HCT116 (cell line): ENCODE measurements at places on chromosomes 16 and 17. TPM values are rescaled to one million over a fixed set of nuclear protein-coding genes. Genes with fewer than 3 reads are reported as not detected.
A peak's percentile ranks its signal among the peaks of the same experiment; 100 is the strongest.

DNA sequence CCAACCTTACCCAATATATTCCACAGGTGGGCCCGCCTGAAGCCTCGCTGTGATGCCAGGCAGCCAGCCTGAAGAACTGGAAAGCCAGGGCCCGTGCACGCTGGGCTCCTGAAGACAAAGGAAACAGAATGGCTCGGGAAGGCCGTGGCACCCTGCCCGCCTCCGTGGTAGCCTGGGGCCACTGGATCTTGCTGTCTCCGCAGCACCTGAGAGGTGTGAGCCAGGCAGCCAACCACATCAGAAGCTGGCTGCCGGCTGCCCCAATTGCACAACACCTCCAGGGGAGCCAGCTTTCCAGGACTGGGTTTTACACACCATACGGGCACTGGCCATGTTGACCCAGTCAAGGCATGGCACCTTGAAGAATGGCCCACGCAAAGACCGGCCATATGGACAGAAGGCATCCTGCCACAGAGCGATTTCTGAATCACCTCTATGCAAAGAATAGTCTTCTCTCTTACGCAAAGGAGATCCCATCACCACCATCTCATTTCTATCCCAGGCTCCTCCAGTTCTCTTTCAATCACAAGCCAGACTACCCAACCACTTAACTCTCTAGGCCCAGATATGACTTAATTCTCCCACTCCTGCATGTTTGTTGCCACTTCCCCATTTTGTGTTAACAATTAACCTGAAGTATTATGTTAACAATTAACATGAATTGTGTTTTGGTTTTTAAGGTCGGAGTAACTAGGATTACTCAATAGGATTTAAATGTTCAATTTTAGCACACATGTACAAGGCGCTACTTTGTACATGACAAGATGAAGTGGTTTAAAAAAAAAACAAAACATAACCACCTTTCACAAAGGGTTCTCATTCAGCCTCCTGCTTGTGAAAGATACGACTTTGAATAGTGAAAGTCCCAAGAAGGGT, 32.1 kb downstream of the ZFHX3 start:
- DNase-seq: peak; percentile 66

- no peak for DNase-seq
These were observed 56.7 kb downstream of the CEP112 start for GRCh38 chr17:66135219-66135618.

TBC1D3I gene
- 0.17 TPM for total RNA-seq

GRCh38 chr16:87678618-87679017, 76.3 kb downstream of the JPH3 start:
- DNase-seq: no peak

ZPBP2 gene
- total RNA-seq: not detected

HOXB13 gene
- total RNA-seq: 7.8 TPM

PRSS27 gene
- total RNA-seq: 3.3 TPM

KCNJ2 gene
- not detected for total RNA-seq

DNA sequence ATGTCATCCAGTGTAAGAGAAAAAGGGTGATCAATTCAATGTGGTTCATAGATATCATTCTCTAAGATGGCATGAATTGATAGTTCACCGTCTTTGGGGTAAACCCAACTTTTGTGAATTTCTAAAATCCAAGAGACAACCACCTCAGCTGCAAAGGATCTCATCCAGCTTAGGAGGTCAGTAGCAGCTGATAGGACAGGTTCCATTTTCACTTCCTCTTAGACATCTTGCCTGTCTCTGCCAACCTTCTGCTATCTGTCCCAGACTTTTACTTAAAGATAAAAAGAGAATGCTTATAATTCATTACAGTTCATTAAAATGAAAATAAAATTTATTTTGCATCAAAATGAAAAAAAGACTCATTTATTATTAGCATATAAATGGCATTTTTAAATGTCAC, 468.2 kb downstream of the XYLT1 start:
- DNase-seq: no peak

- DNase-seq: peak; percentile 57
These were observed 1.9 kb upstream of the CAPN15 start for GRCh38 chr16:525520-526180.

DNA sequence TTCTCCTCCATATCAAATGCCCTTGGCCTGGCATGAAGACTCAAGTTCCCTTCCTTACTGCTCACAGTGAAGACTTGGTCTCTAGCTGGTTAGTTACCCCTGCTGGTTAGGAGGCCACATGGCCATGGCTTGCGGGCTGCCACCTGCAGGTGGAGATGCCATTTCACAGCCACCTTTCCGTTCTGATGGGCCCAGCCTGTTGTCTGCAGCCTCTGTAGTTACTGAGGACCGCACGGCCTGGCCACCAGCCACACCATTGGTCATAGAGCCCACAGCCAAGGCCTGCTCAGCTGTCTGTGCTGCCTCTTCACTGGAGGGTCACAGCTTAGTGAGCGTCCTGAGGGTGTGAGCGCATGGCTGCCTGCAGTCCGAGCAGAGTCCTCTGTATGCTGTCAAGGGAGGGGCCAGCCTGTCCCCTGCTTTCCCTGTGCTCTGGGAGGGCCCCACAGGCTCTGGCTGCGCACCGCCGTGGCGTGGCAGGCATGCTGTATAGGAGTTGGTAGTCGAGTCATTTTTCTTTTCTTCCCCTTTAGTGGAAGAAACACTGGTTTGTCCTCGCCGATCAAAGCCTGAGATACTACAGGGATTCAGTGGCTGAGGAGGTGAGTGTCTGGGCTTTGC, 59.2 kb downstream of the PLD6 start:
- peak; percentile 15 for DNase-seq

GRCh38 chr17:56779322-56779721, 54.4 kb downstream of the C17orf67 start:
- DNase-seq: no peak

DNA sequence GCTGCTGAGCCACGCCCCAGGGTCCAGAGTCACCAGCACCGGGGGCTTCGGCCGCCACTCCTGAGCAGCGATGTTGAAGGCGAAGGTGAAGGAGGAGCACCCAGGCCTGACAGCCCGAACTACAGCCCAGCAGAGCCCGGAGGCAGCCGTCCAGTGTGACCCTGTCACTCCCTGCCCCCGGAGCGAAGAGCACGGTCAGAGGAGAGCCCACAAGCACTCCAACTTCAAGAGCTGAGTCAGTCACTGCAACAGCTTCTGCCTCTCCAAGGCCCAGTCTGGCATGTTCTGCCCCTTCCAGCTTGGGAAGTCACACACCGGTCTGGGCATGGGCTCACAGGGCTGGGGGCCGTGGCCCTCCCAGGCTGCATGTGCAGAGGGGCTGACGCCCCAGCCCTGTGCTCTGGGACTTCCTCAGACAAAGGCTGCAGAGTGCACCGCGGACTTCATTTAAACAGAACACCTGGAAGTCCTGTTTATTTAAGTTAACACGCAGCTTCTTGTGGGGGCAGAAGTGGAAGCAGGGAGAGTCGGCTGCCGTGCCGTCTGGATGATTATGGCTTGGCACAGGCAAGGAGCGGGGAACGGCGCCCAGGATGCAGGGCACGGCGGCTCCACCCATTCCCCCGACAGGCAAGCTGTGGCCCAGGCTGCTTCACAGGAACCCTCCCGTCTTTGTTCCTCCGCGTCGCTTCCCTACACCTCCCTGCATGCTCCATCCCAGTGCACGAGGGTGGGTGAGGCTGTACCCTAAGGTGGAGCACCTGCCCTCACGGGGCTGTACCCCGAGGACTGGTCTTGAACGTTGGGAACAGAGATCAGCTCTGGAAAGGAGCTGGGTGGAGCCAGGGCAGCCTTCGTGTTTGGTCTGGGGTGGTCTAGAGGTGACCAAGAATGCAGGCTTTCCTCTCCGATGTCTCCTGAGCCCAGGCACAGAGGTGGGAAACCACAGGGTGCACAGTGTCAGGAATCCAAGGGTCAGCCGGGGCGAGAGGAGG, 68.9 kb upstream of the METRNL start:
- DNase-seq: no peak

EMC8 gene
- total RNA-seq: 73.0 TPM

CTRB2 gene
- total RNA-seq: 10.0 TPM

DNA sequence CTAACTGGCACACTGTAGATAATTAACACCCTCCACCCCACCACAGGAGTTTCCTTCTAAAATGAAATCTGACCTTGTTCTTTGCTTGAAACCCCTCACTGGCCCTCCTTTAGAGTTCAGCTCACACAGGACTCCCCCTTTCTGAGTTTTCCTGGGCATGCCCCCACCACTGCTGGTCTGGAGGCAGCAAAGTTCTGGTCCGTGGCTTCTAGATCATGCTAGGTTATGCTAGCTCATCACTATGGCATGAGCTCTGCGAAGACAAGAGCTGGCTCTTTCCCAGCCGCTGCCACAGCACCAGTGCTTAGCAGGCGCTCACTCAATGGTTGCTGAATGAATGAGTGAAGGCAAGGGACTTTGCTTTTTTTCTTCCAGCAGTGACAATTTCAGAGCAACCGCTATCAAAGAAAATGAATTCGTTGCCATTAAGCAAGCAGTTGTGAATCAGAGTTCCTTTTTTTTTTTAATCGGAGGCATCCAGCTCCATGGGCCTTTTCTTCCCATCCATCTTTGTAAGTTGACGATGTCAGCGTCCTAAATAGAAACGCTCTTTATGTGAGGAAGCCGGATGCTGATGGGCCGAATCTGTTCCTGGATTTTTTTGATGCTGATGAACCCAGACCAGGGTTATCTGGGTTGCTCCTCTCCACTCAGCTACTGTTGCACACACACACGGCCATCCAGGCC, 80.8 kb upstream of the NOL11 start:
- DNase-seq: no peak

GRCh38 chr17:10992106-10992880, 154.4 kb upstream of the PIRT start:
- no peak for DNase-seq

DNA sequence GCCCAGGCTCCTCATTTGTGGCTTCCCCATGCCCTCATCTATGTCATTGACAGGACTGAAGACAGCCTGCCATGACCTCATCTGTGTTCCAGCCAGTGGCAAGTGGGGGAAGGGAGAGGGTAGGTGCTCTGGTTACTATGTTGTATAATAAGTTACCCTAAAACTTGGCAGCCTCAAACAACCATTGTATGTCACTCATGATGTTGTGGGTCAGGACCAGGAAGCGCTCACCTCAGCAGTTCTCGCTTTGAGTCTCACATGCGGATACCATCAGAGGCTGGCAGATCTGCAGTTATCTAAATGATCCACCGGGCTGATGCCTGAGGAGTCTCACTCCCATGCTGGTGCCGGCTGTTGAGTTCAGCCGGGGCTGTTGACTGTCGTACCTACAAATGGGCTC, 89.0 kb upstream of the TMEM97 start:
- DNase-seq: no peak
